ENCODE measurements at places on chromosomes 7 and 10. TPM values are rescaled to one million over a fixed set of nuclear protein-coding genes. Genes with fewer than 3 reads are reported as not detected.

HYAL4 gene
- not detected for total RNA-seq

AKR1C4 gene
- not detected for total RNA-seq

PILRA gene
- total RNA-seq: 2.6 TPM

ASAH2B gene
- total RNA-seq: 2.3 TPM
